ENCODE measurements at places on chromosomes 12 and 14.

- peak; percentile 43 for DNase-seq
Measured at GRCh38 chr12:118120579-118121363, 15.2 kb upstream of the PEBP1 start.

- DNase-seq = no peak
Measured at GRCh38 chr12:1638203-1638602, 9.2 kb downstream of the WNT5B start.

DNA sequence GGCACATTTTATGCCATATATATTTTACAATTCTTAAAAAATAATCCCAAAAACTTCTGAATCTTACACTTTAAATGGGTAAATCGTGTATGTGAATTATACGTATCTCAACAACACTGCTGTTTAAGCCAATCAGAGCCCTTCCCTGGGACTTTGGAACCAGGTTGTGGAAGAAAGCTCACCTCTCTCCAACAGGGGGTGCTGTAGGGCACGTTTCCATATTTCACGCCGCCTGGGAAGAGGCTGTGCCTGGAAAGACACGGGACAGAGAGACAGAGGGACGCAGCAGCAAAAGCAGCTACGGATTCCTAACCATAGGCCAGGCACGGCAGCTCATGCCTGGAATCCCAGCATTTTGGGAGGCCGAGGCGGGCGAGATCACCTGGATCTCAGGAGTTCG, 29.4 kb upstream of the FBRSL1 start:
- no peak for DNase-seq

- no peak for DNase-seq
Measured at GRCh38 chr14:60970146-60970545, 10.7 kb downstream of the TRMT5 start.

DNA sequence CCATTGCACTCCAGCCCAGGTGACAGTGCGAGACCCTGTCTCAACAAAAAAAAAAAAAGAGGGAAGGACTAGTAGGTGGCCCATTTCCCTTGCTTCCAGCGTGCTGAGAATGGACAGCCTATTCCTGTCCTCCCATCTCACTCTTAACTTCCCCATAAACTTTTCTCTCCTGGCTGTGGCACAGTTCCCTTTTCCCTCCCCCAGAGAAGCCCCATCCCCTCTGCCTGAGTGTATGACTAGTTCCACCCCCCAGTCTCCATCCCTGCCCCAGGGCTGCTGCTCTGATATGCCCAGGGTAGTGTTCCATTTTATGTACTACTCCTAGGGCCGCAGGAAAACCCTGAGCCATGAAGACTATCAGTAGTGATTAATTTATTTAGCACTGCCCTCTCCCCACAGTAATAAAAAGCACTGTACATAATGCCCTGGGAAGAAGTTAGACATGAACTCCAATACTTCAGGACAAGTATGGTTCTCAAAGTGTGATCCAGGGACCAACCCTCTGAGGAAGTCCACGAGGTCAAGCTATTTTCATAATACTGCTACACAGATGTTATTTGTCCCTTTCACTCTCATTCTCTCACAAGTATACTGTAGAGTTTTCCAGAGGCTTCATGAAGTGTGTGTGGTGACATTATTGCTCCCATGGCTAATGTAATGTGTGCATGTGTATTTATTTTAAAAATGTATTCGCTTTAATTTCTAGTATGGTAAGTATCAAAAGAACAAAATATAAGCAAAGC, 11.5 kb upstream of the CHD4 start:
- DNase-seq = no peak

- no peak for DNase-seq
Measured at GRCh38 chr12:54412348-54412747, 6.7 kb downstream of the ITGA5 start.

DNA sequence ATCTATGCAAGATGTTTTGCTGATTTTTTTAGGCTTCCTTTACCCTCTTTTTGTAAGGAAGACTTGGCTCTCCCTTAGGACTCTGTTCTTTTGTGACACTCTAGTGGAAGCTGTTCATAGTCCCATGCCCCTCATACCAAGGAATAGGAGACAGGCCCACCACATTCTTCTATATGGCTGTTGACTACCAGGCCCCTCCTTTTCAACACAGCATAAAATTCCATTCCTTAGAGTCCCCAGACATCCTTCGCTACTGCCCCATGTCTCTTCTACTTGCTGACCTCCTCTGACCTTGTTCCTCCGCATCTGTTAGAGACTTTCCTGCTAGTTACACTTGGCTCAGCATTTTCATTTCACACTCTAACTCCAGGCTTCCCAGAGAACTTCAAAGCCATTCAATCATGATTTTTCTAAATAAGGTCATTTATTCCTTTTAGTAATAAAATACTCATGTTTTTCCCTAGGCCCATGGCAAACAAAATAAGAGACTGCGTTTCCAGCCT, 9.7 kb downstream of the PIK3C2G start:
- DNase-seq = no peak

DNA sequence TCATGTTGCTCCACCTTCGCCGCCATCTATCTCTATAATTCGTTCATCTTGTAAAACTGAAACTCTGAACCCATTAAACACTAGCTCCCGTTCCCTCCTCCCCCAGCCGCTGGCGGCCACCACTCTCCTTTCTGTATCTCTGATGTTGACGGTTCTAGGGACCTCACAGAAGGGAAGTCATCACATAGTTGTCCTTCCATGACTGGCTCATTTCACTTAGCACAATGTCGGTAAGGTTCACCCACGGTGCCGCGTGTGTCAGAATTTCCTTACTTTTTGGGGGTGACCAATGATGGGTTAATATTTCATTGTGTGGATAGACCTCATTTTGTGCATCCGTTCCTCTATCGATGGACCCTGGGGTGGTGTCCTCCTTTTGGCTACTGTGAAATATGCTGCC, 2.0 kb upstream of the CACNA2D4 start:
- no peak for DNase-seq

DNA sequence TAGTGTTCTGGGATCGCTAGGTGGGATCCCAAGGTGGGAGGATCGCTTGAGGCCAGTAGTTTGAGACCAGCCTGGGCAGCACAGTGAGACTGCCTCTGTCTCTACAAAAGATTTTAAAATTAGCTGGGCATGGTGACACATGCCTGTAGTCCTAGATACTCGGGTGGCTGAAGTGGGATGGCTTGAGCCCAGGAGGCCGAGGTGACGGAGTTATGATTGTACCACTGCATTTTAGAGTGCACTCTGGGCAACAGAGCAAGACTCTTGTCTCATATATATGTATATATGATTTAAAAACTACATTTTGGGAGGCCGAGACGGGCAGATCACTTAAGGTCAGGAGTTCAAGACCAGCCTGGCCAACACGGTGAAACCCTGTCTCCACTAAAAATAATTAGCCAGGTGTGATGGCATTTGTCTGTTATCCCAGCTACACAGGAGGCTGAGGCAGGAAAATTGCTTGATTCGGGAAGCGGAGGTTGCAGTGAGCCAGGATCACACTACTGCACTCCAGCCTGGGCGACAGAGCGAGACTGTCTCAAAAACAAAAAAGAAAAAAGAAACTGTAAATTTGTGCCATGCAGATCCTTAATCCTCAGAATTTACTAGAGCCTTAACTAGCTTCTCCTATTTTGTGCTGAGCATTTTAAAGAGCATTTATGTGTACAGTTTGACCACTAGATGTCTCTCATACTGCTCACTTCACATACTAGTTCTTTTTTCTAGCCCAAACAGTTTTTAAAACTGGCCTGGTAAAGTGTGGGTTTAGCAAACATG, 114.8 kb downstream of the MON2 start:
- no peak for DNase-seq

- DNase-seq = no peak
Measured at GRCh38 chr12:113910751-113911272, 55.3 kb downstream of the RBM19 start.

GRCh38 chr12:47411966-47412365, 293.9 kb downstream of the RPAP3 start:
- no peak for DNase-seq

DNA sequence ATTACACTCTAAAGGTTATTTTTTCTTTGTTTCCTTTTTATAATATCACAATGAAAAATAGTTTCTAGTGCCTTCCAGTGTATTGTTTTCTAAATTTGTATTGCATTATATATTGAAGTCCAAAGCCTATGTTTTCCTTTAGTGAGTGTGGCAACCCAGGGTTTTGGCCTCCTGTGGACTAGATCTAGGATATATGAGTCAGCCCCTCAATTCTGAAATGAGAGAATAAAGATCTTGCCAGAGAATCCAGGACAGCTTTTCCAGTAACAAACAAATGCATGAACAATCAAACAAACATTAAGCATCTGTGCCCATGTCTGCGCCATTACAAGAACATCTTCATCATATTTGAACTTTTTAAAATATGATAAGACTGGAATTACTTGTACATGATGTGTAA, 70.7 kb upstream of the SSTR1 start:
- no peak for DNase-seq

DNA sequence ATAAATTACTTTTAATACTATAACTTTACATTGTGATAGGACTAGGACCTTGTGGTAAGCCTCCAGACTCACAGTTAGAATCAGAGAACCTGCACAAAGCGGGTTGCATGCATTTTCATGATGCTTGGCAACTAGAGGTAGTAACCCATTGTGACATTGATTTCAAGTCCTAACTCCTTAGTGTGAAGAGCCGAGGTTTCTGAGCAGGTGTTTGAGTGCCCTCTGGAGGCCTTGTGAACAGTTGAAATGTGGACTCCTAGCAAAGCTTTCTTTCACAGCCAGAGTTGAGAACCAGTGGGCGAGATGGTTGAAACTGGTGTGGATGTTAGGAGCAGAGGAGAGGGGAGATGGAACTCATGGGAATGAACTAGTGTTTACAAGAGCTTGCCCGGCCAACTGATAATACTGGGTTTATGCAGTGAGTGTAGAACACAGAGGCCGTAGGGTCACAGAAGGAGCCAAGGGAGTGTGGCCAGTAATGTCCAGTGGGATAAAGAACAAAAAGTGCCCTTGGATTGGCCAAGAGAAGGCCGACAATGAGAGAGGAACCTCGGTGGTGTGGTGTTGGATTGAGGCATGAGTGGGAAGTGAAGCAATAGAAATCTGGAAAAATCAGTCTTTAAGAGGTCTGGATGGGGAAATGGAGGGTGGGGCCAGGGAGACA, 10.9 kb downstream of the ZNF664 start:
- no peak for DNase-seq
